Glutamatergic neuron (in vitro differentiated cells): ENCODE measurements at places on chromosomes 7 and 10.
A peak's percentile ranks its signal among the peaks of the same experiment; 100 is the strongest.

- DNase-seq: no peak
Measured at GRCh38 chr10:104437226-104437625, 83.6 kb downstream of the CFAP58 start.

DNA sequence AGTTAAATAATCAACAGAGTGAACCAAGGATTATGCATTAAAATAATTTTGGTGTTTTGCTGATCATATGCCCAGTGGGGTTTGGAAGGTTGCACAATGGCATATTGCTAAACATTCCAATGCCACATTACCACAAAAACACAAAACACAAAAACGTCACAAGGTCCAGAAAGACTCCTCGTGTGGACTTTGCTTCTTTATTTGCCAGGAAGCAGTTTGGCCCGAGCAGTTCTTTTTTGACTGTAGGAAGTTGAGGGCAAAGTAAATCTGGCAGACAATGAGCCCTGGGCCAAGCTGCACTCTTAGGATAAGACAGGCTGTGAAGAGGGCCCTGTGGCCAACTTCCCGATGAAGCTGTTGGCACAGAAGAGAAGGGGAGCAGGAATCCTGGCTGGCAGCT, 39.2 kb upstream of the SLC35B4 start:
- no peak for DNase-seq

DNA sequence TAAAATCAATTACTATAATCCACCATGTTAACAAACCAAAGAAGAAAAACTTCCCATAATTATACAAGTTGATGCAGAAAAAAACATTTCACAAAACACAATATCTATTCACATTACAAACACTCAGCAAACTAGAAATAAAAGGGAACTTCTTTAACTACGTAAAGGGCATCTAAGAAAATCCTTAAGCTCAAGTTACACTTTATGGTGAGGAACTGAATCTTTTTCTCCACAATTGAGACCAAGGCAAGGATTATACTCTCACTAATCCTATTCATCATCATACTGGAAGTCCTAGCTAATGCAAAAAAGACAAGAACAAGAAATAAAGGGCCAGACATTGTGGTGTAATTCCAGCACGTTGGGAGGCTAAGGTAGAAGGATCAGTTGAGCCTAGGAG, 159.9 kb downstream of the ZNF365 start:
- DNase-seq: no peak

DNA sequence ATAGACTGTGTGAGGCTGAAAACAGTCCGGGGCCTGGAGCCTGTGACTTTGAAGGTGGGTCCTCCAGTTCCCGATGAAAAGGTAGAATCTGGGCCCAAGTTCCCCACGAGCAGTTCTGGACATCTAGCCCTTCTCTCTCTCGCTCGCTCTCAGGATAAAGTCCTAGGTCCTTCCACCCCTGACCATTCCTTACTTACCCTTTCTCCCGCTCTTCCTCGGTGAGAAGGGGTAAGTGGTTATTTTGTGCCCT, 713 bp downstream of the IMMP2L start:
- no peak for DNase-seq

- no peak for DNase-seq
Measured at GRCh38 chr7:36044101-36044892, 108.8 kb upstream of the EEPD1 start.

GRCh38 chr10:87656431-87657072, 3.1 kb upstream of the PAPSS2 start:
- DNase-seq: no peak

DNA sequence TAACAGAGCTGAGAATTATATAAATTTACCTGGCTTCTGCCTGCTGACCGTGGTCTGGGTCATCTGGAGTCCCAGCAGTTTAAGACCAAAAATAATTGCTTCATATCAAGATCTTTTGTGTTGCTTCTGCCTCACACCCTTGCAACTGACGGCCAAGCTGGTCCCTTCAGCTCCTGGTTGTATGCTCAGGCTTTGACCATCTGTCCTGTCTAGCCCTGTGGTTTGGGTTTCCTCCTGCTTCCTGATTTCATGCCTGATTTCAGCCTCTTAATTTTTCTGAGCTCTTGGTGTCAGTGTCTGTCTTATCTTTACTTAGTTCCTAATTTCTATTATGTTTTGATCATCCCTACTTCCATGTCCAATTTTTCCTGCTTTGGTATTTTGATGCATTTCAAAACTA, 87.9 kb upstream of the PLXDC2 start:
- peak; percentile 27 for DNase-seq

GRCh38 chr10:75807456-75807855, 376.0 kb downstream of the LRMDA start:
- no peak for DNase-seq

DNA sequence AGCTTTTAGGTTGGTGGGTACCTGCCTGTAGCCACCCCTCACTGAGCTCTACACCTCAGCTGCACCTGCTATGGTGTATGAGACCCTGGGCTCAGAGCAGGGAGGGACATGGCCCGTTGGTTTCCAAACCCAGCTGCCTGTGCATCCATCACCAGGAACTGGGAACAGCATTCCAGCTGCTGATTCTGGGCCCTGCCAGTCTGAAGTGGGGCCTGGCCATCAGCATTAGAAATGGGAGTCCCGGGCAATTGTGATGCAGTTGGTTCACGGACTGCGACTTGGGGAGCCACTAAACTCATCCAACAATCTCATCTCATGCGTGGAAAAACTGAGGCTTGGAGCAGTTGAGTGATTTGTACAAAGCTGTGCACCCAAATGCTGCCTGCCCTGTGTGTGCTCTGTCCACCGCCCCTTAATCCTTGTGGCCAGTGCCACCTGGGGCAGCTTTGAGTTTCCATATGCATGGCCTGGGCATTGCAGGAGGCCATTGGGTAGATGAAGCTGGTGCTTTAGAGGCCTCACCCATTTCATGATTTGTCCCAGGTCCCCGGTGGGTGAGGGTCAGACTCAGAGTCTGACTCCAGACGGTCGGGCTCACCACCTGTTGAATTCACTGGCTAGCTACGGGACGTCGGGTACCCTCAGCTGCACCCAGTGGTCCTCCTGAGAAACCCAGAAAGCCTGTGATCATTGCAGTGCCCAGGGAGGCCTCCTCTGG, 109.0 kb upstream of the SHH start:
- DNase-seq: no peak

DNA sequence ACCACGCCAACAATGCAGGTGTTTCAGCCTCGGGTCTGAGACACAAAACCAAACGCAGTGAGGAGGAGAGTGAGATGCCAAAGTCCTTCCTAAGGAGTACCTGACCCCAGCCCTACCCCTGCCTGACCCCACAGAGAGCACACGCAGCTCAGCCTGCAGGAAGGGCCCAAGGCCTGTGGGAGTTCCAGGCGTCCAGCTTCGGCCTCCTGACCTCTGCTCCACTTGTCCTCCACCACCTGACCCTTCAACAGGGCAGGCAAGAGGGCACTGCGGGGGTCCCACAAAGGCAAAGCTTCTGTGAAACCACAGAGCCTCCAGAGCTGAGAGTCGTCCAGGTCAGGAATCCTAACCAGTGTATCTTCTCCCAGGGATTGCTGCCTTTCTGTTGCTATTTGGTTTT, 122.0 kb upstream of the PPP2R2D start:
- no peak for DNase-seq

DNA sequence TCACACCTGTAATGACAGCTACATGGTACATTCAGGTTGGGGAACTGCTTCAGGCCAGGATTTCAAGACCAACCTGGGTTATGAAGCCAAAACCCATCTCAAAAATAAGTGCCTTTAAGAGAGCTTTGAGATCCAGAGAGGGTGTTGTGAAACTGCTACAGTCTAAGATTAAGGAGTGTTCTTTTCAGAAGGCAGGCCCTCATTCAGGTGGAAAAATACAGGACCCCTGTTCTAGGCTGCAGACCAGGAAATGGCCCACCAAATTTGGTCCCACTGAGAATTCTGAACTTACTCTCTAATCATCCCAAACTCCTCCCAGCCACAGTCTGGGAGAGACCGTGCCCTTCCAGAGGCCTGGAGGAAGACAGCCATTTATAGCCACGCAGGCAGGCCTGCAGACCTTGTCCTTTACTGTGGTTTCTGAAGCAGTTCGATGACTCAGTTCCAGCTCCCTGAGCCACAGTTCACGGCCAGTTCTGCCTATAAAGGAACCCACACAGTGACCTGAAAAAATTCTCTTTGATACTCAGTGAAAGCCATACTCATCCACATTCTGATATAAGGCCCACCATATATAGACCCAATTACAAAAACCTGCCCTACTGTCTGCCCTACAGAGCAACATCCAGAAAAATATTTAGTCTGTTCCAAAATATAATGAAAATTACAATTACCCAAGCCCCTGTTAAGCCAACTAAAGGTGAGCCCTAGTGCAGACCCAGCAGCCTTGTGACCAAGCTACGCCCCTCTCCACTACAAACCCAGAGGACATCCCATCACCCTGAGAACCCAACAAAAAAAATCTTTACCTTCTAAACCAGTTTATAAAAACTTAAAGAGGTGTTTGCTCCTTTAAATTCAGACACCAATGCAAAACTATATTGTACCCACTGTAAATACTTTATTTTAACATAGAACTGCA, 21.2 kb downstream of the ZNF680 start:
- DNase-seq: no peak

GRCh38 chr10:123583639-123584418, 82.3 kb upstream of the GPR26 start:
- peak; percentile 92 for DNase-seq

DNA sequence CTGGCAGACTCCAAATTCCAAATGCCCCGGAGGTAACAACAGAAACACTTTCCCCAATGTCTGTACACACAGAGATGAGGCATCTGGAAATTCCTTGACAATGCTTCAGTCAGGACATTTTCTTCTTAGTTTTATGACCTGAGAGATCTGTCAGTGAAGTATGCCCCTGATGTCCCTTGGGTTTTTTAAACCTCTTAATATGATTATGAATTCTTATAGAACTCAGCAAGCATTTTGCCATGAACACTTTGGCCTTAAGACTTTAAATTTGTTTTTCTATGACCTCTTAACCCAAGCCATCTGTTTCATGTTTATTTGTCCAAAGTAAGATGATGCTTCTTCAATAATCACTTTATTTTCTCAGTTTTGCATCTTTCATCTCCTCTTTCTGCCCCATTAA, 1206.2 kb downstream of the GATA3 start:
- DNase-seq: no peak

DNA sequence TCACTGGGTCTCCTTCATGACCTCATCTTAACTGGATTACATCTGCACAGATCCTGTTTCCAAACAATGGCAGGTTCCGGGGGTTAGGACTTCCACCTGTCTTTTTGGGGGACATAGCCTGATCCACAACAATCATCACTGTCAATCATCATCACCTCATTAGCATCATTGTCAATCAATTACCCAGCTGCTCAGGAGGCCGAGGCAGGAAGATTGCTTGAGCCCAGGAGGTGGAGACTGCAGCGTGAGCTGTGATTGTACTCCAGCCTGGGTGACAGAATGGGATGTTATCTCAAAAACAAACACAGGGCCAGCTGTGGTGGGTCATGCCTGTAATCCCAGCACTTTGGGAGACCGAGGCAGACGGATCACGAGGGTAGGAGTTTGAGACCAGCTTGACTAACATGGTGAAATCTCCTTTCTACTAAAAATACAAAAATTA, 18.7 kb downstream of the AMZ1 start:
- DNase-seq: no peak

- no peak for DNase-seq
Measured at GRCh38 chr10:17850501-17850900, 41.4 kb downstream of the MRC1 start.

- no peak for DNase-seq
Measured at GRCh38 chr7:117386110-117386706, 41.1 kb downstream of the ASZ1 start.

DNA sequence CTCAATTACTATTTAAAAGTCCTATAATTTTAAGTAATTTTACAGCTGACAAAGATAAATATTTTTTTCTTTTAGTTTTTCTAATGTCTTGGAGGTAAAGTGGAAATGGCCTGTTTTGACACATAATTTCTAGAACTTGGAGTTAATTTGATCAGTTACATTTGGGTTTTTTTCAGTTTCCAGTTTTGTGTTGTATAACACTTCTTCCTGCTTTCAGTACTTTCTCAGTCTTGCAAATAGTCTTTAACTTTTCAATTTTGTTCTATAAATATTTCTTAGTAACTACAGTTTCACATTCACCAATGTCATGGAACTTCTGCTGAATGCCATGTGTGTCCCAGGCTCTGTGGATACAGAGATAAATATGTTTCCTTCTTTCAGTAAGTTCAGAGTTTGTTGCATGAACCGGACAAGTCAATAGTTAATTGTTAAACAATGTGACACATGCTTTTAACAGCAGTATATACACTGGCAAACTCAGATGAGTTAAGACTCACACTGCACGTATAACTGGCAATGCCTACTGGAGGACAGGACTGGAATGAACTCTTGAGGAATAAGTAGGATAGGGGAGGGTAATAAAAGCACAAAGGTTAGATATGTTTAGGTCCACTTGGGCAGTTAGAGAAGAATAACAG, 4.6 kb downstream of the SHOC2 start:
- DNase-seq: no peak

DNA sequence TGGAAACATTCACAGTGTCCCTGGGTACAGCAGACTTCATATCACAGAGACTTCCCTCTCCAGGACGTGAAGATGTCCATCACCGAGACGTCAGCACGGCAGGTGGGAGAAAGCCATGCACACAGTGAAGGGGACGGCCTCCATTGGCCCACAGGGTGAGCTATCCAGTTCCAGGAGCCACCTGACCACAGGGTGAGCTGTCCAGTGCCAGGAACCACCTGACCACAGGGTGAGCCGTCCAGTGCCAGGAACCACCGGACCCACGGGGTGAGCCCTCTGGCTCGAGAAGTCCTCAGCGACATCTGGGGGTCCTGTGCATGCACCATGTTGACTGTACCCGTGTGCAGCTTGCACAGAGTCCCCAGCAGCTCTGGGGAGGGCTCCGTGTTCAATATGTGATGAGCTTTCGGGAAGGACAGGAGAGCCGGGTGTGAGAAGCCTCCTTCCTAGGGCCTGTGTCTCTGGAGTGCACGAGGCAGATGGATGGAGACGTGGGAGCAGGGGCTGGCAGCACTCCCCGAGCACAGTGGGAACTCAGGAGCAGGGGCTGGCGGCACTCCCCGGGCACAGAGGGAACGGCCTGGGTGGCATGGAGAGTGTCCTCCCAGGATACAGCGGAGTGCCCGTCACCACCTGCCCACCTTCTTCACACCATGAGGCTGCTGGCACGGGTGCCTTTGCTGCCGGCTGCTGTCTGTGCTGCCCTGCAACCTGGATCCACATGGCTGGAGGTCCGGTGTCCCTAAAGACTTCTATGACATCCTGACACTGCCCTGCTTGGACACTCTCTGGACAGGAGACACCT, 616.2 kb downstream of the DNAJB6 start:
- no peak for DNase-seq

- DNase-seq: no peak
Measured at GRCh38 chr7:76000566-76000965, 6.2 kb upstream of the TMEM120A start.
